ENCODE measurements at places on chromosomes 6 and 20. TPM values are rescaled to one million over a fixed set of nuclear protein-coding genes. Genes with fewer than 3 reads are reported as not detected.

GRCh38 chr6:89828988-89829471 is 650 bp upstream of the CASP8AP2 start:
- no peak for DNase-seq

- no peak for DNase-seq
Observed at GRCh38 chr6:15001326-15001910, 244.5 kb upstream of the JARID2 start.

- DNase-seq = no peak
Observed at GRCh38 chr6:156334966-156335365, 442.2 kb upstream of the ARID1B start.

The DDR1 gene
- 197 TPM for total RNA-seq

The TRERF1 gene
- total RNA-seq = 2.0 TPM

DNA sequence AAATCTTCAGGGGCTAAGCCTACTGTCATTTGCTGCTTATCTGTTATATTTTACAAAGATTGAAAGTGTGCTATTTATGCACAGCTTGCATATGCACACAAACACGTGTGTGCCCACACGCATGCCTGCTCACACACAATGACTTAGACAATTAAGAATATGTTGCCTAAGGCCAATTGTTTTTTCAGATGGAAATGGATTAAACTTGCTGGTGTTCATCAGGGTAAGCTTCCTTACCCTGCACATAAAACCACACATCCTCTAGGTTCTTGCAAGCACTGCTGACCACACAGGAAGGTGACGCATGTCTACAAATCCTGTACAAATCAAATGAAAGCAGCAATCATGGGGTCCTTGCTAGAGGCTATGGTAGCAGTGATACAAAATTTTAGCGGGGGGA is 58.4 kb downstream of the GJA10 start:
- DNase-seq = no peak

DNA sequence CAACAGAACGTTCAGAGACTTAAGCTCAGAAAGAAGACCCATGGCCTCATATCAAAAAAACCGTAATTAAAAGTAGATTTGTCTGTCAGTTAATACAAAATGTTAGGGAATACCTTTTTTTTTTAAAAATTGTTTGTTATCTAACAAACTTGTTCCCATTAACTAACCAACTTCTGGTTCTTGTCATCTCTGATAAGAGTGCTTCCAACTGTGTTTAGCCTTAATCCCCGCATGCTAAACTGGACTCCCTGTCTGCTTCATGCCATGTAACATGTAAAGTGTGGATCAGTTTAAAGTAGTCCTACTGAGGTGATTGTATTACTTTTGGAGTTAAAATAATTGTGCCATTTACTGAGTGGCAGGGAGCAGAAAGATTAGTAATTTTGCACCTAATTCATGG is 6.3 kb downstream of the JARID2 start:
- no peak for DNase-seq

- DNase-seq = peak; percentile 41
Observed at GRCh38 chr20:3786126-3786484, 435 bp downstream of the CENPB start.

The CTAGE9 gene
- not detected for total RNA-seq

DNA sequence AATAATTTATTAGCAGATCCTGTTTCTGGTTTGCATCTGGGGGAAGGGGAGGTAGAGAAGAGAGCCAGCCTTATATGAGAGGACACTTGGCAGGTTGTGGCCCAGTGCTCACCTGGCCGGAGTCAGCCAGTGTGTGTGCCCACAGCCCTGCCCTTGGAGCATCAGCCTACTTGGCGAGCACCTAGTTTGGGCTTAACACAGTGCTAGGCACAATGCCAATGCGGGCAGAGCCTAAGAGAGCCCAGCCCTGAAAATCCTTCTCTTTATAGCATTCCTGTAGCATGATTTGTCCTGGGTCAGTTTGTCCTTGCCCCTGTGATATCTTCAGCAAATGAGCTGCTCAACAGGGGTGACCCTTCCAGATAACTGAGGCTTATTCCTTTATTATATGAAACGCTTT is 73.0 kb downstream of the SLX4IP start:
- no peak for DNase-seq

- DNase-seq = no peak
Observed at GRCh38 chr6:44569931-44570385, 182.5 kb downstream of the CDC5L start.

DNA sequence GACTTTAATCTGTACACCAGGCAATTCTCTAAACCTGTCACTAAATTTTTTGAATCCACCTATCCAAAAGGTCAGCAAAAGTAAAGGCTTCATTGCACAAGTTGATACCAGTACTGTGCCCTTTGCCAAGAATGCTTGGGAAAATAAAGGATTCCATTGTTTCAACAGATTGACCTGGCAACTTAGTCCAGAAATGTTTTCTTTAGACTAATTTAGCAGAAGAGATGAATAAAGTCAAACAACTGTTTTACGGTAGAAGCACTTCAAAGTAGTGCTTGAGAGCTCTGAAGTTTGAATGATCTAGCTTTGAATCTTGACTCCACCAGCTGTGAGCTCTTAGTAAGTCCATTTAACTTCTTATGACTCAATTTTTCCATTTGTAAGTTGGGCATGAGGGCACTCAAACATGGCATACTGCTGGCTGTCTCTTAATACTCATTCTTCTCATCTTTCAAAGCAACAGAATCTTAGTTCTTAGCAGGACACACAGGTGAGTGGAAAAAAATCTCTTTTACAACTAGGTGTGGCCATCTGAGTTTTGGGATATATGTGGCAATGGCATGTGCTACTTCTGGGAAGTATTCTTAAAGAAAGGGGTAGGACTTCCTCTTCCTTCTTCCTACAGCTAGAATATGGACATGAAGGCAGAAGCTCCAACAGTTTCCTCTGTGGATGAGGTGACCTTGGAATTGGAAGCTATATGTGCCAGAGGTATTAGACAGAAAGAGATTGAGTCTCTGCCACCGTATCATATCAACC is 55.9 kb upstream of the LOC128125822 start:
- DNase-seq = peak; percentile 94

DNA sequence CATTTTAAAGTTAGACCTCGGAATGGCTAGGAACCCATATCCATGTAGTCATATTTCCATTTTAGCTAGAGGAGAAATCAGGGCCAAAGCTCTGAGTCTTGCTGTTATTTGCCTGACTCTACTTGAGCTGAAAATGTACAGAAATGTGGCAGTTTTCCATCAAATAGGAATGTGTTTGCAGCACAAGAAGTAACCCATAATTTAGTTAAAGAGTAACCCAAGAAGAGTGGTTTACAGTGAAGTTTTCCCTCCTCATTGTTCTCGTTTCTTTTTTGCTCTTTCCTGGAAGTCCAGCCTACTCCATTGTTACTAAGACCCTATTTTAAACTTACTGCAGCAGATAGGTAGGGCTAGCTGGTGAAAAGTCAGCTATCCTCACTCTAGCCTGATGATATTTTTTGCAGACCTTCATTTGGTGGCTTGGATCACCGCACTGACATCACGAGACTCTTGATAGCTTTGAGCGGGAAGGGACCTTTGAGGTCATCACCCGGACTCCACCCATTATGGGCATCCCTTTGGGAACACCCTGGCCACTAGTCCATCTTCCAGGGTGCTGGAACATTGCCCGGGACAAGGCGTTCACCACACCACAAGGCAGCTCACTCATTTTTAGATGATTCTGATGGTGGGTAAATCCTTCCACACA is 28.0 kb upstream of the ADGRF5 start:
- DNase-seq = no peak

- DNase-seq = peak; percentile 41
Observed at GRCh38 chr6:132063738-132064137, 112.6 kb upstream of the CCN2 start.

- DNase-seq = no peak
Observed at GRCh38 chr6:120947111-120947510, 387.2 kb downstream of the TBC1D32 start.

The MDFI gene
- total RNA-seq = 0.35 TPM

The PRRT1 gene
- not detected for total RNA-seq

- no peak for DNase-seq
Observed at GRCh38 chr6:31247813-31248212, 24.1 kb downstream of the HLA-C start.

DNA sequence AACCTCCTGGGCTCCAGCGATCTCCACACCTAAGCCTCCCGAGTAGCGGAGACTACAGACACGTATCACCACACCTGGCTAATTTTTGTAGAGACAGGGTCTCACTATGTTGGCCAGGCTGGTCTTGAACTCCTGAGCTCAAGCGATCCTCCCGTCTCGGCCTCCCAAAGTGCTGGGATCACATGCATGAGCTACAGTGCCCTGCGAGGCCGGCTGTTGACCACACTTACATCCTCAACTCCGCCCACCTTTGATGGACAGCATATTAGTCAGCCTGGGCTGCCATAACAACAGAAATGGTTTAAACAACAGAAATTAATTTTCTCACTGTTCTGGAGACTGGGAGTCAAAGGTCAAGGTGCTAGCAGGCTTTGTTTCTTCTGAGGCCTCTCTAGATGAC is 107.7 kb downstream of the JPH2 start:
- peak; percentile 12 for DNase-seq

DNA sequence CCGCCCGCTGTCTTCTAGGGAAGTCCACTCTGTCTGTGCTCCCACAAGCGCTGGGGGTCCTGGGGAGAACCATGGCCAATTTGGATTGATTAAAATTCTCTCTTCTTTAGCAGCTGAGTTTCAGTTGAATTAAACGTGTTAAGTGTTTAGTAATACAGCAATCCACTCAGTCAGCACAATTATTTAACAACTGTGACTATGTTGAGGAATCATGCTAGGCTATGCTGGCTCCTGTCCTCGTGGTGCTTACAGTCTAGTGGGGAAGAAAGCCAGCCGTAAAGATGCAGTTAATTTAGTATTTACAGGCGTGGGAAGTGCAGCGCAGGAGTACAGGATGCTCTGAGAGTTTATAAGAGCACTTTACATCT is 88.9 kb upstream of the FOXP4 start:
- DNase-seq = no peak

The HSD17B8 gene
- total RNA-seq = 41.2 TPM

GRCh38 chr6:13517116-13517515 is 29.7 kb upstream of the GFOD1 start:
- no peak for DNase-seq

DNA sequence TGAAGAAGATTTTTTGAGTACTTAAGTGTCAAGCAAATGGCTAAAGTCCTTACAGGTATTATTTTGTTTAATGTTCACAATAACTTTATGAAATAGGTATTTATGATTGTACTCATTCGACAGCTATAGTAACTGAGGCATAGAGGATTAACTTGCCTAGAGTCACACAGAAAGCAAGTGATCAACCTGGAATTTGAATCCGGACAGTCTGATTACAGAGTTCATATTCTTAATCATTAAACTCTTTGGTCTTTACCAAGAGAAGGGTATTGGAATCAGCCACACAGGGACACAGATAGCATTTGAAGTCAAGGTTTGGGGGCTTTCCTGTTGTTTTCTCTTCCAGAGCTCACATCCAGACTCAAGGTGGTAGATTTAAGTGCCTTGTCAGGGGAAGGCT is 69.7 kb downstream of the ISM1 start:
- no peak for DNase-seq

DNA sequence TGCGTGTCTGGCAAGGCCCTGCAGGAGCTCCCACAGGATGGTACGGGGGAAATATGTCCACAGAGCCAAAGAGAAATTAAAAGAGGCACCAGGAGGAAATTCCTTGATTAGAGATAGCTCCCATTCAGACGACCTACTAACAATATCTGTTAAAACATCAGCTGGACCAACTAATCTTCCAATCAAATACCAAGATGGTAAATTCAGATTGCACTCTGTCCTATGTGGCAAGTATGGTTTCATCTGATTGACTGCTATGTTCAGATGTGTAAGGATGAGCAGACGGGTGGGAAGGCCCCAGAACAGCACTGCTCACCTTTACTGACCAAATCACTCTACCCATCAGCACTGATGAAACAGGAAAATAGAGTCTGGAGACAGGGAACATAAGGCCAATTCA is 19.5 kb downstream of the BPIFA2 start:
- no peak for DNase-seq

GRCh38 chr20:44586289-44586911 is 4.0 kb downstream of the PKIG start:
- no peak for DNase-seq

- no peak for DNase-seq
Observed at GRCh38 chr20:40535816-40536215, 153.2 kb downstream of the MAFB start.

All from Caki2 (cell line).